8988T (cell line): ENCODE measurements at places on chromosomes 6 and 20.

DNA sequence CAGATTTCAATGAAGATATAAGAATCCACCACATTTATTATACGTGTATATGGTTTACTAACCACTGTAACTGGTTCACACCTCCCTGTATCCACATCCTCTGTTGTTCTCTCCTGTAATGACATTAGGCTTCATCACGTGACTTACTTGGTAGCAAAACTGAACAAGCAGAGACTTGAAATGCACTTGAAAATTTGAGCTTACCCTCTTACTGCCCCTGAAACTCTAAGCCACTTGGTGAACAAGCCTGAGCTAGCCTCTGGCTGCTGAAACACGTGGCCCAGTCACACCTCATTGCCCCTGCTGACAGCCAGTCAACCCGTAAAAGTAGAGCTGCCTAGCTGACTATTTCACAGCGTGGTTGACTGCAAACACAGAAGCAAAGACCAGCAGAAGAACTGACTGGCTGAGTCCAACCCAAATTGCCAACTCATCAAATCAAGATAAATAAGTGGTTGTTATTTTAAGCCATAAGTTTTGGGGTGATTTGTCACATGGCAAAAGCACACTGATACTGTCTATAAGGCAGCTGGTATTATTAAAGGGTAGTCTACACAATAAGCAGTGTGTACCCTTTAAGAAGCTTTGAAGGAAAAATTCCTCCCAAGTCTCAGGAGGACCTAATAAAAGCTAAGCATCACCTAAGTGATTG, 109.0 kb downstream of the RALGAPA2 start:
- DNase-seq = no peak

GRCh38 chr20:47574616-47575364, 73.1 kb downstream of the NCOA3 start:
- no peak for DNase-seq

DNA sequence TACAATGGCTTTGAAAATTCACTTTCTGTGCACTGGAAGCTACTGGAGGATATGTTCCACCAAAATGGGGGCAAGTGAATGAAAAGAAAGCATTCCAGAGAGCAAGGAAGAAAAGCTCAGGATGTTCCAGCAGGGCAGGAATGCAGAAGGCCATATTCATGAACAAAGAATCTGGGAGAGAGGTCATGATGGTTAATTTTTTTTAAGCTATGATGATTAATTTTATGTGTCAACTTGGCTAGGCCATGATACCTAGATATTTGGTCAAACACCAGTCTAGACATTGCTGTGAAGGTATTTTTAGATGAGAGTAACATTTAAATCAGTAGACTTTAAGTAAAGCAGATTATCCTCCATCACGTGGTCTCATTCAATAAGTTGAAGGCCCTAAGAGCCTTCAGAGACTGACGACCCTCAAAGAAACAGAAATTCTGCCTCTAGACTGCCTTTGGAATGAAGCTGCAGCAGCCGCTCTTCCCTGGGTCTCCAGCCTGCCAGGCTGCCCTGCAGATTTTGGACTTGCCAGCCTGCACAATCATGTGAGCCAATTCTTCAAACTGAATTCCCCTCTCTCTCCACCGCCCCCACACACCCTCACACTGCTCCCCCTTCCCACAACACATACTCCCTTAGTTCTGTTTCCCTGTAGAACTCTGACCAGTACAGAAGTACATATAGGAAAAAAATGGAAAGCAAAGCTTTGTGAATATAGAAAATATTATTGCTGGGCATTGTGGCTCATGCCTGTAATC, 20.1 kb upstream of the GCM1 start:
- DNase-seq = no peak

DNA sequence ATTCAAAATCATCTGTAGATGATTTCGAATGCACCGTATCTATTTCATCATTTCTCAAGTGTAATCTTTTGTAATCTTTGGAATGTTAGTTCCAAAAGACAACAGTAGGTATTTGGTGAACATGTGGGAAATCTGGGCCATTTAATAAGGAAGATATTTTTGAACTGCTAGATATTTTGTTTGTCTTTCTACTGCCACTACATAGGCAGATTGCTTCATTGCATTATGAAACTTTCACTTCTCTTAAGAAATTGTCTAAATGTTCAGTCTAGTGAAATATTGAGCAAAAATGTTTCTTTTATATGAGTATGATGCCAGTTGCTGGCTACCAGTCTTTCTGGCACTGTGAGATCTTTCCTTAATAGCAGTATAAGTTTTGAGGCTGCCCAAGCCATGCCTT, 527.8 kb upstream of the RNF217 start:
- DNase-seq = no peak

DNA sequence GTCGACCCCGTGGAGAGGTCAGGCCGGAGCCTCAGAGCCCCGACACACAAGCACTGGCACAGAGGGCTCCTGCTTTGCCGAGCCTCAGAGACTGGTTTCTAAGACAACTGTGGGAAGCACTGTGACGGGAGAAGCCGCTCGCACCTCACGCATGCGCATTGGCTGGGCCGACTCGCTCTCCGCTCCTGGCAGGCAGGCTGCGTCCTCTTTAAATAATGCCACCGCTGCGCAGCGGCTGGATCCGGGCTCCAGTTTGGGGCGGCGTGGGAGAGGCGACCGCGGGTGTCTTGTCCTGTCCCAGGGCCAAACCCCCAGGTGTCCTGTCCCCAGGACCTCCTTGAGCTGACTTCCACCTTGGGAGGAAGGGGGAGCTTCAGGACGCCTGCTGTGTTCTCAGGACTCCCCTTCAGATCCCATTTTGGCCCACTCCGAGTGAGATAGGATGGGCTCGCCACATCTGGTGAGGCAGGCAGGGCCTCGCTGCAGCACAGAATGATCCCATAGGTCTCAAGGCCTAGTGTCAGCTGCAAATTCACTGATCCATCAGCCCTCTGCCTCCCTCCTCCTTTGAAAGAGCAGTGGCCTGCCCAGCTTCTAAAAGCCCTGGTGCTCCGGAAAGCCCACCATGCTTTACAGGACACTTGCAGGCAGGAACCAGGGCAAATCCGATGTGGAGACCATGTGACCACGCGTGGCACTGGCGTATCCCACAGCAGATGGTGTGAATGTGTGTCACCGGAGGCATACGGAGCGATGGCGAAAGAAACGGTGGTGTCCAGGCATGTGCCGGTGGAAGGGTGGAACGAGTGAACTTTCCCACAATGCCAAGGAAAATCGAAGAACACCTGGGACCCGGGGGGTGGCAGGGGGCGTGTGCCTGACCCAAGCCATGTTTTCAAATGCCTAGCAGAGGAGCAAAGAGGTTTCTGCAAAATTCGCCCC, 169.3 kb upstream of the ZNF337 start:
- DNase-seq = peak; percentile 43
